ENCODE measurements at places on chromosomes 4 and X. TPM values are rescaled to one million over a fixed set of nuclear protein-coding genes. Genes with fewer than 3 reads are reported as not detected.

Gene PALLD
- total RNA-seq, result 251 TPM

Gene BMP2K
- 45.9 TPM for total RNA-seq

Gene CTAG1B
- not detected for total RNA-seq

Gene AFF1
- 24.8 TPM for total RNA-seq

Gene GSX2
- not detected for total RNA-seq

Gene SPIN4
- total RNA-seq, result 2.8 TPM

Gene GPR143
- not detected for total RNA-seq

Gene REPS2
- 11.2 TPM for total RNA-seq

Gene ARX
- not detected for total RNA-seq

Gene BEX1
- total RNA-seq, result 9.3 TPM

Gene GLUD2
- total RNA-seq, result 1.2 TPM

Gene WDR17
- 0.33 TPM for total RNA-seq

Gene ZXDA
- total RNA-seq, result 6.7 TPM

Gene MXRA5
- 42.3 TPM for total RNA-seq

Gene PAGE3
- total RNA-seq, result not detected

Gene PDGFC
- total RNA-seq, result 69.3 TPM
